ENCODE measurements at places on chromosomes 7 and 10. TPM values are rescaled to one million over a fixed set of nuclear protein-coding genes. Genes with fewer than 3 reads are reported as not detected.

- H3K36me3 ChIP-seq, result no peaks in the 10 kb centered on the region
- H3K27ac ChIP-seq, result no peak overlapping the region
- no peak for DNase-seq
- H3K4me1 ChIP-seq, result no peaks in the 10 kb centered on the region
Measured at GRCh38 chr7:13538669-13539068, 450.8 kb downstream of the ETV1 start.

GRCh38 chr7:22895140-22895827 is 72.6 kb upstream of the TOMM7 start:
- no peak for DNase-seq
- no peak overlapping the region for H3K27ac ChIP-seq
- no peak overlapping the region for H3K4me3 ChIP-seq
- H3K36me3 ChIP-seq, result no peaks in the 10 kb centered on the region

The TMEM140 gene
- total RNA-seq, result 4.2 TPM

GRCh38 chr10:24651923-24652322 is 71.8 kb downstream of the ARHGAP21 start:
- no peaks in the 10 kb centered on the region for H3K27me3 ChIP-seq
- H3K4me3 ChIP-seq, result no peak overlapping the region
- H3K27ac ChIP-seq, result no peak overlapping the region
- no peak for DNase-seq

The IL15RA gene
- total RNA-seq, result 42.4 TPM

GRCh38 chr10:74177140-74177677 is 26.2 kb downstream of the ADK start:
- H3K36me3 ChIP-seq, result peaks cover 23% of the 10 kb centered on the region
- H3K4me3 ChIP-seq, result peak overlapping the region; percentile 98
- DNase-seq, result peak; percentile 56
- no peaks in the 10 kb centered on the region for H3K27me3 ChIP-seq
- H3K4me1 ChIP-seq, result peaks cover 27% of the 10 kb centered on the region

DNA sequence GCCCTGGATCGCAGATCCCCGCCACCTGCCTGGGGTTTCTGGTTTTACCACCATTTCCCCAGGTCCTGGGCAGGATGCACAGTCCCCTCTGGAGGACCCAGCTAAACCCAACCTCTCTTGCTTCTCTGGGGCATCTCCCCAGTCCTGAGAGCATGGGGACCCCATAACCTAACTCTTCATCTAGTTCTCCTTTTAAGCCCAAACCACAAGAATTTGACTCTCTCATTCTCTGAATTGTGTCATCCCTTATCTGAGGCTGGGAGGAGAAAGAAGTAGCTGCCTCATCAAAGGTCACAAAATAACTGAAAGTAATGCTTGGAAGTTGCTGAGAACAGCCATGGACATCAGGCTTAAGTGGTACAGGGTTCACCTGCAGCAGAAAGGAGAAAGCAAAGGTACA is 159.9 kb downstream of the FGFR2 start:
- H3K36me3 ChIP-seq, result no peaks in the 10 kb centered on the region
- no peak overlapping the region for H3K27ac ChIP-seq
- peaks cover 9% of the 10 kb centered on the region for H3K4me1 ChIP-seq
- no peak overlapping the region for H3K4me3 ChIP-seq
- no peak for DNase-seq

The SYT15 gene
- 1.5 TPM for total RNA-seq

DNA sequence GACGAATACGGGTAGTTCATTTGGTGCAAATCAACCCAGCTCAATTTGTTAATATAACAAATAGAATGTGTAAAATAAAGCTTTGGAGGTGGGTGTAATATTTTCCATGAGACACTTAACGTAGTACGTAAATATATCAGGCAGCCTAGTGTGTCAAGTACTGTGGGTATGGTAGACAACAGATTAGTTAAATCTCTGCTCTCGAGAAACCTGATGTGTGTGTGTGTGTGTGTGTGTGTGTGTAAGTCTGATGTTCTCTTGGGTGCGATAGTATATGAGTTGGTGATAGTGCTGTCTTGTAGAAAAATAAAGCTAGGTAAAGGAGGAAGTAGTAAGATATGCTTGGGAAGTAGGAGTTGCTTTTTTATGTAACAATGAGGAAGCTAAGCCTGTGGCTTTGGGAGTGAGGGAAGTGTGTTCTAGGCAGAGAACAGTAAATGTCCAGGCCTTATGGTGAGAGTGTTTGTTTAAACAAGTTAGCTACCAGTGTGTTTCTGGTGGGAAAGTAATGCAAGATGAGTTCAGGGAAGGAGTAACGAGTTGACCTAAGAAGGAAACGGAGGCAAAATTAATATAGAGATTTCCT is 26.1 kb downstream of the WAC start:
- H3K36me3 ChIP-seq, result peaks cover 48% of the 10 kb centered on the region
- peaks cover 37% of the 10 kb centered on the region for H3K4me1 ChIP-seq
- peak overlapping the region; percentile 4 for H3K27ac ChIP-seq
- H3K4me3 ChIP-seq, result no peak overlapping the region
- no peak for DNase-seq
- H3K27me3 ChIP-seq, result no peaks in the 10 kb centered on the region

GRCh38 chr7:82616059-82616728 is 172.6 kb upstream of the CACNA2D1 start:
- H3K4me3 ChIP-seq, result no peak overlapping the region
- no peaks in the 10 kb centered on the region for H3K4me1 ChIP-seq
- no peaks in the 10 kb centered on the region for H3K27me3 ChIP-seq
- no peak for DNase-seq

The IFIT3 gene
- total RNA-seq, result 45.2 TPM

GRCh38 chr7:151642746-151643145 is 123.1 kb upstream of the RHEB start:
- H3K4me1 ChIP-seq, result no peaks in the 10 kb centered on the region
- H3K4me3 ChIP-seq, result no peak overlapping the region
- no peak overlapping the region for H3K27ac ChIP-seq
- no peaks in the 10 kb centered on the region for H3K27me3 ChIP-seq
- H3K36me3 ChIP-seq, result no peaks in the 10 kb centered on the region

Data from Calu3 (cell line).